NCI-H1694 (cell line): ENCODE measurements at places on chromosomes 6 and 20.

- no peak for DNase-seq
These were observed 849.5 kb downstream of the MAFB start for GRCh38 chr20:39839399-39840119.

GRCh38 chr20:5356941-5357340 is 40.2 kb upstream of the PROKR2 start:
- DNase-seq, result no peak

- DNase-seq, result peak; percentile 5
These were observed 35.7 kb downstream of the TSPYL4 start for GRCh38 chr6:116218172-116218633.

DNA sequence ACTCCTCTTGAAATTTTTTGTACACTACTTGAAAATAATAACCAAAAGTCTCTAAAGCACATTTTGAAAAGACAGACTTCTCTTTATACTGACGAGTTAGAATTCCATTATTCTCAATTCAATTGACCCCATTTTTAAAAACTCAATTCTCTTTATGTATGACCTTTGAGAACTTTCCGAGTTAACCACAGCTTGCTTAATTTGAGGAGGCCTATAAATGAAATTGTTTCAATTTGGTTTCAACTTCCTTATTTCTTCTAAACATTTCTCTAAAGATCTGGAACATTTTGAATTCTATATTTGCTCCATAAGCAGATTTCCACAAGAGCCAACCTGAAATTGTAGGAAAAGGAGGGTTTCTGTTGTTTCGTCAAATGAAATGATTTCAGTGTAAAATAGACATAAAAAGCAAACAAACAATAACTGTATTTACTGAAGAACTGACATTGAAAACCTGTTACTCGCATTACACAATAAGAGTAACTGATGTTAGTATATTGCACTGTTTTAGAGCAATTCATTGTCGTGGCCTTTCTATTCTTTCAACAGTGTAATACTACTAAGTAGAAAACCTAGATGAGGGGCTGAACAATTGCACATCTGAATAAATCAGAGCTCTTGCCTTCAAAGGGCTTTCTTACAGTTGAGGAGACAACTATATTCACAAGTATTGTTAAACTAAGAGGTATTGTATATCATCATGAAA is 223.6 kb downstream of the HIVEP2 start:
- DNase-seq, result no peak

GRCh38 chr6:72621291-72622093 is at the start of gene KCNQ5:
TSS of gene KCNQ5 (plus strand) at chr6:72622064.
- no peak for DNase-seq

DNA sequence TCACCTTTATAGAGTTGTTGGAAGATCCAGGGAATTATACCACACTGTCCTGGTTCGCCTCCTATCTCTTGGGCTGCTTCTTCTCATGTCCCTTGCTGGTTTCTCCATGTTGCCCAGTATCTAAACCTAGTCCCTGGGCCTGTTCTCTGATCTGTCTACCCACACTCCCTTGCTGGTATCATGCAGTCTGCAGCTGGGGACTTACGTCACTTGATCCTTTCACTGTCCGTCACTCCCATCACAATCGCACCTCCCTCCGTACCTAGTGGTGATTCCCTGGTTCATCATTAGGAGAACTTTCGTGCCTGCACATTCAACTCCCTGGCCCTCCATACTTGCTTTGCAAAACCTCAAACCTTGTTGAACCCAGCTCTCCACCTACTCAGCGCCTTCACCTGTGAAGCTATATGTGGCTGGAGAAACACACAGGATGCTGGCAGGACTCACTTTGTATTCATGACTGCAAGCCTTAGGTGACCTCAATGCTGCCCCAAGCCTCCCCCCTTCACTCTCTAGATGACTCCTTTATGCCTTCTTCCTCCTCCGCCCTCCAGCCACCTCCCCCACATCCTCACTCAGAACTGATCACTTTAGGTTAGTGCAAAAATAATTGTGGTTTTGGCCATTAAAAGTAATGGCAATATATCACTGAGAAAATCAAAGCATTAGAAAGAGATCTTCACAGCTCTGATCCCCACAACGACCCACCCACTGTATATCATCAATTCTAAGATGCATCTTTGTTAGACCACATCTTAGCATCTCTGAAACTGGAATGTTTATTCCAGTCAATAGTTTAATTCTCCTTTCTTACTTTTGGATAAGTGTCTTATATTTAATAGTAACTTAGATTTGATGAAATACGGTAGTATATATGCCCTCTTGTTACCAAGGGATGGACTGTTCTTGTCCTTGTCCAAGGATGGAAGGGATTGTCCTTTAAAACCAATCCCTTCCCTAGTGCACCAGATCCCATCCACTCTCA is 26.4 kb downstream of the GDAP1L1 start:
- DNase-seq, result no peak

- DNase-seq, result no peak
These were observed 19.5 kb upstream of the SIRT5 start for GRCh38 chr6:13554929-13555333.

GRCh38 chr6:97322811-97323210 is 39.8 kb upstream of the MMS22L start:
- no peak for DNase-seq

GRCh38 chr6:144613859-144614258 is 328.7 kb downstream of the UTRN start:
- DNase-seq, result no peak

DNA sequence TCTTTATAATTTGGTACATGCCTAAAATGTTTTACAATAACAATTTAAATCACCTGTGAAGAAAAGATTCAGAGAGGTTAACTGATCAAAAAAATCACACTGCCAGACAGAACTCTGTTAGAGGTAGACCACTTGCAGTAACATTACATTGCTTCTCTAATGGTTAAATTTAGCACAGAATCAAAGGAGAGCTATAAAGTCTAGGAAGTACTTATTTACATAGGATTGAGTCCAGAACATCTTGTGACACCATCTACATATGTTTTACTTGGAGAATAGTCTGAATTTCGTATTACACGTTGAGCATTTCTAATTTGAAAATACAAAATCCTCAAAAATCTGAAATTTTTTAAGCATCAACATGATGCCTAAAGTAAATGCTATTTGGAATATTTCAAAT is 17.2 kb upstream of the TBC1D20 start:
- DNase-seq, result no peak

DNA sequence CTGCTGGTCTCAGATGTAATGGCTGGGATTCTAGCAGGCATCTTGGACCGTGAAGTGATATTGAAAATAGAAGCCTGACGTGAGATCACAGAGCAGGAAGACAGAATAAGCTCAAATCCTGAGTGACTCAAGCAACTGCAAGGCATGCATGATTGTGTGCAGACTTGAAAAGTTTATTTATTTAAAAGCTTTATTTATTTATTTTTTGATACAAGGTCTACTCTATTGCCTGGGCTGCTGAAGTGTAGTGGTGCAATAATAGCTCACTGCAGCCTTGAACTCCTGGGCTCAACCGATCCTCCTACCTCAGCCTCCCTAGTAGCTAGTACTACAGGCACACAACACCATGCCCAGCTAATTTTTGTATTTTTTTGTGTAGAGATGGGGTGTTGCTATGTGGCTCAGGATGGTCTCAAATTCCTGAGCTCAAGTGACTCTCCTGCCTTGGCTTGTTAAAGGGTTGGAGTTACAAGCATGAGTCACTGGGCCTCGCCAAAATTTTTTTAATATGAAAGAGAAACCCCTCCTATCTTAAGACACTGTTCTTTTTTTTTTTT is 40.1 kb upstream of the RNF144B start:
- DNase-seq, result no peak

GRCh38 chr6:142207265-142207877 is 60.3 kb downstream of the VTA1 start:
- DNase-seq, result no peak

DNA sequence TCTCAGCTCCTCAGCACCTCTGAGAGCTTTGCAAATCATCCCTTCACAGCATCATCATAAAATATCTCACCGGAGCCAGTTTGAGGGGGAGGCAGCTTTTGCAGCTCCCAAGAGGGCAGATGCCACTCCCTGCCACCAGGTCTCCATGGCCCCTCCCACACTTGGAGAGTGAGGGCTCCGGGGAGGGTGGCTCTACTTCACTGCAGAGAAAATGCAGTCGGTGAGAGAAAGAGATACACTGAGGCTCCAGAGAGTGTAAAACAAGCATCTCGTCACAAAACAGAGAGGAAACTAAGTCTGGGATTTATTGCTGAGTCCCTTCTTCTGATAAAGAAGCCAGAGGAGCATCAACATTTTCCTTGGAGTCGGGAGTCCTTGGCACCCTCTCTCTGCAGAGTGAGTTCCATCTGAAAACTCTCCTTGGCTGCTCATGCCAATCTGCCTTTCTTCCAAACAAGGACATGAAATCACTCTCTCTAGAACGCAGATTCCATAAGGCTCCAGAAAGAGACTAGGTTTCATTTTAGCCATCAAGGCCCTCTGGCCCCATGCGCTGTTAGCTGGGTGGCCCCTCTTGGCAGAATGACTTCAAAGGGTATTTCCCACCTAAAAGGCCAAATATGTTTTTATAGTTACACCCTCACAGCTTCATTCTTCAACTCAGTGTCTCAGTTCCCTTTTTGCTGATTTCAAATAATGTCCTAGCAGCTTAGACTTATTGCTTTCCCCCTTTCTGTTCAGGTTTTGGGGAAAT is 70.6 kb upstream of the F13A1 start:
- DNase-seq, result no peak

DNA sequence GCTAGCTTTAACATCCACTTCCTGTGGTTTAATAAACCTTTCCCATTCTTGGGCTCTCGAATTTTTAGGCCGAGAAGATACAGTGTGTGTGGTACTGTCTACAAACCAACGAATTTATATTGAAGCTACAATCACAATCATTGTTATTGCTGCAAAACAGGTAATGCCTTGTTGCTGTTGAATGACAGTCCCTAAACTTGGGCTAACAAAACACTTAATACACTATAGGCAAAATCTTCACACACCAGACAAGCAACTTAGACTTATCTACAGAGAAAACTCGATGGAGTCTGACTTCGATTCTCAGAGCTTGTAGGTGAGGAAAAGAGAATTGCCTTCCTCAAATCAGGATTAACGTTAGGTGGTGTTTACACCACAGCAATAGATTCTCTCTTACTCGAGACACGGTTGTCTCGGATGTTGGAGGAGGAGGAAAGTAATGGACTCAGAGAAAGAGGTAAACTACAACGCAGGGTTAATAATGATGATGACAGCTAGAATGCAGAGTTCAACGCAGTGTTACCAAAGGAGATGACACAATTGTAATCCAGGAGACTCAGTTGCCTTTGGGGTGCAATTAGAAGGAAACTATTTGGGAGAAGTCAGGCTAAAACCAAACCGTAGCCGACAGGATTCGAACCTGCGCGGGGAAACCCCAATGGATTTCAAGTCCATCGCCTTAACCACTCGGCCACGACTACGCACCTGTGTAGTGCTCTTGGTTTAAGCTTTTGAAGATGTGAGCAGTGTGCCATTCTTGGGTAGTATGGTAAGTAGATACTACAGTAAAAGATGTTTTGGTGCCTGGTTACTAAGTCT is 32.5 kb upstream of the ZNF184 start:
- DNase-seq, result peak; percentile 57

GRCh38 chr6:133555685-133556084 is 314.5 kb downstream of the EYA4 start:
- no peak for DNase-seq

DNA sequence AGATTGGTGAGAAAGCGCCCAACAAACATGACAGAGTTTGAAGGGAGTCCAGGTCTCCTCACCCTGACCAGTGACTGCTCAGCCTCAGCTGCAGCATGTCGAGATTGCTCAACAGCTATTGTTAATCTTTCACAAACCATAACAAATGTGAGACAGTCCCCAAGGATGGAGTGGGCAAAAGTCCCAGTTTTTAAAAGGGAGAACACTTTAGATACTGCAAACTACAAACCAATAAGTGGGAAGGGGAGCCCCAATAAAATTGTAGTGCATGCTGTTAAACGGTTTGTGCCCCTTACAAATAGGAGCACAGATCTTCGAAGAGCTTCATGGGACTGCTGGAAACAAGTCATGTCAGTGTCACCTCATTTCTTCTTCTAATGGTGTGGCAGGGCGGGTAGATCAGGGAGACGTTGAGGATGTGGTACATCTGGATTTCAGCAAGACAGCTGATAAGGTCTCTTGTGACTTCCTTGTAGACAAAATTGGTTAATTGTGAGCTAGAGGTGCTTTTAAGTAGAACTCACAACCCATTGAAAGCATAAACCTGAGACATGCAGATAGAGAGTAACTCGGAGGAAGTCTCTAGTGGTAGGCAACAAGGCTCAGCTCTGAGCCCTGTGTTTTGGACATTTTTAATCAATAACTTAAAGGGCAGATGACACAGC is 134.0 kb upstream of the ARMC2 start:
- DNase-seq, result no peak

DNA sequence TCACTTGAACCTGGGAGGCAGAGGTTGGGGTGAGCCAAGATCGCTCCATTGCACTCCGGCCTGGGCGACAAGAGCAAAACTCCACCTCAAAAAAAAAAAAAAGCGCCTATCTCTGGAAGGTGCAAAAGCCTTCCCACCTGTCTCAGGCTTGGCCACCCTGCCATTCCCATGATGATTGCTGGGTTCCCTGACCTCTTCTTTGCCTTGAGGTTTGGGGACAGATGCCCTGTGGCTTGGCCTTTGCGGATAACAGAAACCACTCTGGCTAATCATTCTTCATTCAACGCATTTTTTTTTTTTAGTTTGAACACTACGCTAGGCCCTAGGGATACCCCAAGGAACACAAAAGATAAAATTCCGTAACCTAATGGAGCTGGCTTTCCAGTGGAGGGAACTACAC is 6.8 kb upstream of the HMGA1 start:
- DNase-seq, result no peak

- DNase-seq, result no peak
These were observed 103.6 kb downstream of the ZMYND8 start for GRCh38 chr20:47252879-47253307.

DNA sequence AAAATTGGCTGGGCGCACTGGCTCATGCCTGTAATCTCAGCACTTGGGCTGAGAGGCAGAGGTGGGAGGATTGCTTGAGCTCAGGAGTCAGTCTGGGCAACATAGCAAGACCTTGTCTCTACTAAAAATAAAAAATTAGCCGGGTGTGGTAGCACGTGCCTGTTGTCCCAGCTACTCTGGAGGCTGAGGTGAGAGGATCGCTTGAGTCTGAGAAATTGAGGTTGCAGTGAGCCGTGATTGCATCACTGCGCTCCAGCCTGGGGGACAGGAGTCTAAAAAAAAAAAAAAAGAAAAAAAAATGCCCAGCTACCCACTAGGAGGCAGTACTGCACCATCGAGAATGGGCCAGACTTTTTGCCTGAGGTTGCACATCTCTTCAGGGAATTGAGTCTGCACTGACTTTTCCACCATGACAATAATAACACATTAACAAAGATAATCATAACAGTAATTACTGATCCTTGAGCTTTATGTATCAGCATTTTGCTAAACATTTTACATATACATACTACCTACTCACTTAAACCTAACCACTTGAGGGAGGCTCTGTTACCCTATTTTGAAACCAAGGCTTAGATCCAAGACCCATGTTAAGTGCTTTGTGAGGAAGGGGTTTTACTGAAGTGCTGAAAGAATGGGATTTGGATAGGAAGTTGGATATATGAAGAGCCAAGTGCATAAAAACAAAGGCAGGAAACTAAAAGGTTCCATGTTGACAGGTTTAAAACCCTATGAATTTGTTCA is 21.0 kb downstream of the SRSF3 start:
- peak; percentile 74 for DNase-seq
